Activated CD8-positive, alpha-beta memory T cell treated with anti-CD3 and anti-CD28 coated beads, Interleukin-2, amount 10 ng/mL, durations not matched to agents 7 days and 5 days (primary cell): ENCODE measurements at places on chromosomes 7 and 10. TPM values are rescaled to one million over a fixed set of nuclear protein-coding genes. Genes with fewer than 3 reads are reported as not detected.

- no peaks in the 10 kb centered on the region for H3K36me3 ChIP-seq
- H3K27me3 ChIP-seq, result no peaks in the 10 kb centered on the region
- no peak overlapping the region for H3K27ac ChIP-seq
- no peaks in the 10 kb centered on the region for H3K4me1 ChIP-seq
Observed at GRCh38 chr10:18005445-18005780, 53.7 kb downstream of the SLC39A12 start.

- no peaks in the 10 kb centered on the region for H3K36me3 ChIP-seq
- no peak overlapping the region for H3K4me3 ChIP-seq
- no peak overlapping the region for H3K27ac ChIP-seq
- DNase-seq, result no peak
- peaks cover 6% of the 10 kb centered on the region for H3K4me1 ChIP-seq
Observed at GRCh38 chr10:5480162-5480941, 19.0 kb downstream of the CALML5 start.

TMEM139 gene
- total RNA-seq, result 1.7 TPM

DNA sequence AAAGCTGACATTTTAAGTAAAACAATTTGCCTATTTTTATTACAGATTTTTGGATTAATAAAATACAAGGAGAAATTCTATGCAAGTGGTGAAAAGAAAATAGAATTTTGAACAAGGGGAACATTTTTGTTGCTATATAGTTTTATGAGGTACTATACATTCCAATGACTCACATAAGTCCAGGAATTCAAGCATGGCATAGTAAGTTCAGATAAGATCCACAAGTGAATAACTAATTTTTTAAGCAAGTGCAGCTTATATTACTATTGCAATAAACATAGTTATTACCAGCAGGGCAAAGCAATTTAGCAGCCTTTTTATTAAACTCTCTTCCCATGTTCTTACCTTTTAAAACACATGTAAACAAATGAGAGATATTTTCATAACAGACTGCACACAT is 1123.5 kb upstream of the LRRN3 start:
- H3K4me3 ChIP-seq, result no peak overlapping the region
- H3K36me3 ChIP-seq, result no peaks in the 10 kb centered on the region
- no peaks in the 10 kb centered on the region for H3K4me1 ChIP-seq
- DNase-seq, result no peak

GRCh38 chr10:131511391-131511790 is 199.9 kb upstream of the TCERG1L start:
- no peaks in the 10 kb centered on the region for H3K27me3 ChIP-seq
- H3K27ac ChIP-seq, result no peak overlapping the region

DNA sequence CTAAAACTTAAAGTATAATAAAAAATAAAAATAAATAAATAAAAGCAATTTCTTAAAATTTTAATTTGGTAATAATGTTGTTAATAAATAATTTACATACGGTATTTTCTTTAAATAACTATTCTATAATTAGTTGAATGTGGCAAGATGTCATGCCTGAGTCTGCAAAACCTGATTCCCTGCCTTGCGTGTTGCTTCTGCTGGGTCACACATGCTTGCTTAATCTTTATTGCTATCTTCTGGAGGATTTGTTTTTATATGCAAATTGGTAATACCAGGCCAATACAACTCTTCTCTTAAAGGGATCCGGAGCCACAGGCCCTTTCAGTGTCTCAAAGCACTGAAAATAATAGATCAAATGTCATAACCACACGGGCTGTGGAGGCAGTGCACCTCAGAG is 59.4 kb upstream of the ABCB5 start:
- H3K27me3 ChIP-seq, result no peaks in the 10 kb centered on the region
- no peaks in the 10 kb centered on the region for H3K4me1 ChIP-seq
- H3K27ac ChIP-seq, result no peak overlapping the region
- H3K4me3 ChIP-seq, result no peak overlapping the region
- H3K36me3 ChIP-seq, result no peaks in the 10 kb centered on the region

- H3K27me3 ChIP-seq, result peaks cover 8% of the 10 kb centered on the region
- H3K36me3 ChIP-seq, result no peaks in the 10 kb centered on the region
- H3K4me1 ChIP-seq, result peaks cover 8% of the 10 kb centered on the region
- DNase-seq, result peak; percentile 59
- H3K4me3 ChIP-seq, result no peak overlapping the region
Observed at GRCh38 chr7:142319970-142320369, 62.1 kb upstream of the PRSS58 start.
